NCI-H1436 treated with DMSO at 0.1 percent for 48 hours (cell line): ENCODE measurements at places on chromosomes 12 and 14.

DNA sequence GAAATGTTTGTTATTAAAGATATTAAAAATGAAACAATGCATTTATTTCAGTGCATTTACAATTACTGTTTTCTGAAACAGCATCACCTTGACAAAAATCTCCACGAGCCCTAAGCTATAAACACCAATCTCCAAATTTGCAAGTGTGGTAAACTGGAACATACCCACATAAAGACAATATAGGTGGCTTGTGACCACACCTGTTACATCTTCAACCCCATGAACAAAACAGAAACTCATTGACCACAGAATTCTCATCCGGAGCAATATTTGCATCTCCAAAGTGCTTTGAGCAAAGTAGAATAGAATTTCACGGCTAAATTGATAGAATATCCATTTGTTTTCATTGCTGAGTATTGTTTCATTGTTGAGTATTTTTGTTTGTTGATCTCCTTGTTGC is 375.2 kb upstream of the FLRT2 start:
- DNase-seq: no peak

DNA sequence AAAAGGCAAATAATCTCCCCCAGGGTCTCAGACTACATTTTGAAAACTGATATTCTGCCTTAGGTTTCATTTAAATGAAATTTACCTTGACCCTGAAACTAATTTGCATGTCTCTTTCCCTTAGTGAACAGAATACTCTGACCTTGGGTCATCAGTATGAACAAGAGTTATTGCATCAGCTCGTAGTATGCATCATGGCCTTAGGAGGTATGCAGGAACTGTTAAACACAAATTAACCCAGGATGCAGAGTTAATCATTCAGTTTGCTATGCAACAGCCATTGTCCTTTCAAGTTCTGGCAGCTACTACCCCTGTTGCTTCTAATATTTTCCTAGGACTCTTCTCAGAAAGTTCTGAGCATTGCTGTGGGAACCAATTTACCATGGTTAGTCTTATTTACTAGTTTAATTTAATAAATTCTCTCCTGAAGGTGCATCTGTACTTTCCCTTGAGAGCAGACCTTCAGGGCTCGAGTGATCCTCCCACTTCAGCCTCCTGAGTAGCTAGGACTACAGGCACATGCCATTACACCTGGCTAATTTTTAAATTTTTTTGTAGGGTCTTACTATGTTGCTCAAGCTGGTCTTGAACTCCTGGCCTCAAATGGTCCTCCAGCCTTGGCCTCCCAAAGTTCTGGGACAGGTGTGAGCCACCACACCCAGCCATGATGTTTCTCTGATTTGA is 126.7 kb downstream of the TTC6 start:
- DNase-seq: no peak

DNA sequence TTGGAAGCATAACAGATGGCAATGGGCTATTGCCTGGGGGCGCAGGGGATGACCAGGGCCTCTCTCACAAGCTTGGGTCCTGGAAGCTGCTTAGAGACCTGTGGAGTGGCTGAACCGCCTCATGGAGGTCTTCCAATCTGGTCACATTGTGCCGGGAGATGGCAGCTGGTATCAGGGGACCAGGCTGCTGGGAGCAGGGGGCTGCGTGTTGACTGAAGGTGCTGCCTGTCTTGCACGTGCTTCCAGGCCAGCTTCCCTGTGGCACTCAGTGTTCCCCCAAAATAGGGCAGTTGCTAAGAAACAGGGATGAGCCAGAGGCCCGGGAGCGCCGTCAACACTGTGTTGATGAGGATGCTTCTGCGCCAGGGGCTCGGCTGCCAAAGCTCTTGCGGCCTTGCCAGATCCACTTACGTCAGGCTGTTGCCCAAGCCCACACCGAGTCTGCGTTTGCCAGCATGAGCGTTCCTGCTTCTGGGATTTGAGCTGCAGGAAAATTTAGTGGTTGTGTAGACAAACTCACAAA is 39.8 kb downstream of the ELK3 start:
- no peak for DNase-seq

GRCh38 chr14:103679351-103679750 is 35.9 kb downstream of the XRCC3 start:
- DNase-seq: no peak

GRCh38 chr12:24565300-24565699 is 383.6 kb downstream of the BCAT1 start:
- no peak for DNase-seq

GRCh38 chr12:20420557-20420956 is 52.2 kb downstream of the PDE3A start:
- no peak for DNase-seq

DNA sequence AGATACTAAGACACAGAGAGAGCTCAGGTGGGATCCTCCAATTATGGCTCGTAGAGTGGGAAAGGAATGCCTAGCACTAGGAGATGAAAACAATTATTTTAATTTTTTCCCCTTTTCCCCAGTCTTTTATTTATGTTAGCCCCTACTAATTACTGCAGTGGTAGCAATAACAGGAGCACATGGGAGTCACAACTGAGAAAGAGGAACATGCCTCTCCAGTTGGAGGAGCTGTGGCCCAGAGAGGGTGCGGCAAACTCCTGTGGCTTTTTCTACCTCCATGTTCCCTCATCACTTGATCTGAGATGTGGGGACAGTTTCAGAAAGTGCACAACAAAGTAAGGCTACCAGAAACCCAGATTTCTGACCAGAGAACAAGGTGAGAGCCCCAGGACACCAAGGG is 25.9 kb upstream of the POC1B start:
- no peak for DNase-seq

- no peak for DNase-seq
Observed at GRCh38 chr14:101948666-101949216, 15.6 kb upstream of the DYNC1H1 start.
